ENCODE measurements at places on chromosomes 2 and 18.

- no peak for DNase-seq
Measured at GRCh38 chr18:3150274-3150673, 69.5 kb downstream of the MYOM1 start.

GRCh38 chr2:104849101-104849500 lies 4.8 kb upstream of the POU3F3 start:
- DNase-seq: no peak

DNA sequence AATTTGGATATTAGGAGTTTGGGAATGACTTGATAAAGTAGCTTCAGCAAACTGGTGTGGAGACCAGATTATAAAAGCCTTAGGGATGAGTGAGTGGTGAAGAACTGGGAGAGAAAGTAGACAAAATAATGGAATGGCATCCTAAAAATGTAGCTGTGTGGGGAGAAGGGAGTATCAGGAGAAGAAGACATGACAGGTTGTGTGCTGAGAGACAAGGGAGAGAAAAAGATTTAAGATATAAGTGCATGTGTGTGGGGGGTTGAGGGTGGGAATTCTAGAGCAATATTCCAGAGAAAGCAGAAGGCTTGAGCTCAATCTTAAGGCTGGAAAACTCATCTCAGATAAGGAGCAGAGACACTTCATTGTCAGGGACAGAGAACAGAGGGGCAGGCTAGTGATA lies 159.5 kb downstream of the HNMT start:
- no peak for DNase-seq

GRCh38 chr2:82155469-82155868 lies 1850.9 kb upstream of the LRRTM1 start:
- no peak for DNase-seq

- DNase-seq: no peak
Measured at GRCh38 chr2:215843579-215843978, 169.8 kb downstream of the MREG start.

DNA sequence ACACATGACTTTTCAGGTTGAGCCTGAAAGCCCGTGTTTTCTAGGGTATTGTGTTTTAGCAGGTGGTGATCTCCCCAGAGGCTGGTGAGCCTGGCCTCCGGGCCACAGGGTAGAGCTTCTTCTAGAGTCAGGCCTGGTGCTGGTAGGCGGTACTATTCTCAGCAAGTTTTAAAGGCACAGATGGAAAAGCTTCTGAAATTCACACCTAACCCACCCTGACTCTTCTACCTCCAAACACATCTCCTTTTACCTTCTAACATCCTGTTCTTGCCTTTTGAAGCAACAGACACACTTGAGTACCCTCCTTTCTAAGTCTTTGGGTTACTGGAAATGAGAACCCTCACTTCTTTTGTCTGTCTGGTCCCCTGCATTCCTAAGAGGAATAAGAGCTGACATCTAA lies 191.1 kb downstream of the SETBP1 start:
- no peak for DNase-seq

DNA sequence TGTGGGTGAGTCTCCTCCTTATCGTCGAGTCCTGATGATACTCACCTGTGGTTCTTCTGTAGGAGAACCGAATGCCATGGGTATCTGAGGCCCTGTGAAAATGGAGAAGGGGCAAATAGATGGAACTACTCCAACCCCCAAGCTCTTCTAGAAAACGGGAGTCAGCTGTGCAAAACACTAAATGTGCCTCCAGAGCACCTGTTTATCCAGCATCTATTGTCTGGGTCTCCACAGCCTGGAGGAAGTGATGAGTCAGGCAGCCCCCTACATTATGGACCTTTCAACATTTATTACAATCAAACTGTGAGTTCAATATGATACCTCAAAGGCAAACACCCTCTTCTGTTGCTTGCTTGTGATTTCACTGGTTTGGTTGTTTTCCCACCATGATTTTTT lies 9.8 kb upstream of the LRRFIP1 start:
- DNase-seq: no peak

- no peak for DNase-seq
Measured at GRCh38 chr18:79402977-79403722, 7.4 kb downstream of the NFATC1 start.

- no peak for DNase-seq
Measured at GRCh38 chr2:32136097-32136496, 29.6 kb upstream of the SLC30A6 start.

DNA sequence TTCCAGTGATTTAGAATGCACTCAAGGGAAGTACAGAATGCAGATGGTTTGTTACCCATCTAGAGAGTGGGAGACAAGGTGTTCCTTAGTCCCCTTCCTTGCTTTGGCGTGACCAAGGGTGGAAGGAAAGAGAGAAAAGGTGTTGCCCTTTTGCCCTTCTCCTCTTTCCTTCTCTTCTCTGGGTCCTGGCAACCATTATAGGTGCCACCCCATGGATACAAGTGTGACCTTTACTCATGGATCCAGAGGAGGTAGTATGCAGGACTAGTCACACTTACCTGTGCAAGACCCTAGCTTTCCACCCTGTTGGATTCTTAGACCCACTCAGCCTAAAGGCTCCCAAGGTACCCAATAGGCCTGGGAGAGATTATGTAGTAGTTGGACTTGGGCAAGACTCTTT lies 11.6 kb upstream of the RBFA start:
- DNase-seq: no peak

DNA sequence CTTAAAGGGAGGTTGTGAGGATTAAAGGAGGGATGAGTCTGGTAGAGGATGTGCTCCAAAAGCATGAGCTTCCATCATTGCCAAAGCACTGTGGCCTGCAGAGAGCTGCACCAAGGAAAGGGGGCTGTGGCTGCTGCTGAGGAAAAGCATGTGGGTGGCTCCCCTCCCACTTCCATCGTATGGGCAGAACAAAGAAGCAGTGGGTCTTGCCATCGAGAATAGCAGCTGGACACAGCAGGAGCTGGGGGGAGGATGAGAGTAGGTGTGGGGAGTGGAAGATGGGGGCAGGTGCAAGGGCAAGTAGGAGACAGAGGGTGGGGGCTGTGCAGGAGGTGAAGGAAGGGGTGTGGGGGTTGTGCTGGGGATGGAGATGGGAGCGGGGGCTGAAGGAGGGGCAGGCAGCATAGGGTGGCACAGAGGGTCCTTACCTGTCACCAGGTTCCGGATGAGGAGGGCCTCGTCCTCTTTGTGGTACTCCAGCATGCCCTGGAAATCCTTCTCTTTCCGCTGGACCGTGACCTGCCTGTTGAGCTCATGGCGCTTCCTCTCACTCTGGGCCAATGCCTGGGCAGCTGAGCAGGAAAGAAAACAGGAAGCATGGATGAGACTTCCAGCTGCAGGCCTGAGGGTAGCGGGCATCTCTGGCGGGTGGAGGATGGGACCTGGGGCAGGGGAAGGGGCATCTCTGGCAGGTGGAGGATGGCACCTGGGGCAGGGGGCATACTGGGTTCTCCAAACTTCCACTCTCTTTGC lies 33.6 kb upstream of the ACAA2 start:
- DNase-seq: no peak

DNA sequence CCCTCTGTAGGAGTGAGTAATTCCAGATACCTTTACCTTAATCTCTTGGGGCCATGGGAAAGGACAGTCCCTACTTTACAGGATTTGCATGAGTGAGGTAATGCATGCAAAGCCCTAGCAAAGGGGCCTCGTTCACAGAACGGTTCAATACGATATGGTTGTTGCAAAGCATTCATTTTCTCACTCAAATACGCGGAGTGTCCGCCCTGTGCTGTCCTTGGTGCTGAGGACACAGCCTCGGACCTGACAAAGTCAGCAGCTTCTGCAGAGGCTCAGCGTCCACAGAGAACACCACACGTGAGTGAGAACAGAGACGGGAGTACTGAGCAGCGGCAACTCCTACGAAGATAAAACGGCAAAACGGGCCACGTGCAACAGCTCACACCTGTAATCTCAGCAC lies 125.7 kb downstream of the EIPR1 start:
- no peak for DNase-seq

DNA sequence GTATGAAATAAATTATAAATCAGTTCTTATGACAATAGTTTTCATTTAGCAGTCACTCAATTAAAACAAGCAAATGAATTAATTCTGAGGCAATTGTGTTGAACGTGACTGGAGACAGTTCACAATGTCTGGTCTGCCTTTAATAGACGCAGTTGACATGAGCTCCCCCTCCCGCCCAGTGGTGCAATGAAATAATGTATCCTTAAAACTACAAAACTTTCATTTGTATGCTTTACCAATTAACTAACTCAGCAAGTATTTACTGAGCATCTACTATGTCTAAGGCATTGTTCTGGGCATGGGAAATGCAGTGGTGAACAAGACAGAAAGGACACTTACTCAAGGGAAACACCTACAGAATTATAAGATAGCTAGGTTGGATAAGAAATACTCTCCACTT lies 3.5 kb upstream of the DSC2 start:
- no peak for DNase-seq

- no peak for DNase-seq
Measured at GRCh38 chr2:99278793-99279291, 22.2 kb downstream of the LYG1 start.

DNA sequence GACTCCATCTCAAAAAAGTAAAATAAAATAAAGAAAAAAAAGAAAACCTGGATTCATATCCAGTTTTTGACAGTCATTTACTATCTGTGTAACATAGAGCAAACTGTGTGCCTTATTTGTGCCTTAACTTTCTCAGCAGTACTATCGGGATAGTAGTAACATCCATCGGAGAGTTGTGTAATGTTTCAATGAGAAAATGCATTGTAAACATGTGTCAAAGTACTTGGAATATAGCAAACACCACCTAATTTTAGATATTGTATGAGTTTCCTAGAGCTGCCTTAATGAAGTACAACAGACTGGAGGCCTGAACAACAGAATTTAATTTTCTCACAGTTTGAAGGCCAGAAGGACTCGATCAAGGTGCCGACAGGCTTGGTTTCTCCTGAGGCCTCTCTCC lies 81.3 kb upstream of the CDC42EP3 start:
- DNase-seq: no peak

DNA sequence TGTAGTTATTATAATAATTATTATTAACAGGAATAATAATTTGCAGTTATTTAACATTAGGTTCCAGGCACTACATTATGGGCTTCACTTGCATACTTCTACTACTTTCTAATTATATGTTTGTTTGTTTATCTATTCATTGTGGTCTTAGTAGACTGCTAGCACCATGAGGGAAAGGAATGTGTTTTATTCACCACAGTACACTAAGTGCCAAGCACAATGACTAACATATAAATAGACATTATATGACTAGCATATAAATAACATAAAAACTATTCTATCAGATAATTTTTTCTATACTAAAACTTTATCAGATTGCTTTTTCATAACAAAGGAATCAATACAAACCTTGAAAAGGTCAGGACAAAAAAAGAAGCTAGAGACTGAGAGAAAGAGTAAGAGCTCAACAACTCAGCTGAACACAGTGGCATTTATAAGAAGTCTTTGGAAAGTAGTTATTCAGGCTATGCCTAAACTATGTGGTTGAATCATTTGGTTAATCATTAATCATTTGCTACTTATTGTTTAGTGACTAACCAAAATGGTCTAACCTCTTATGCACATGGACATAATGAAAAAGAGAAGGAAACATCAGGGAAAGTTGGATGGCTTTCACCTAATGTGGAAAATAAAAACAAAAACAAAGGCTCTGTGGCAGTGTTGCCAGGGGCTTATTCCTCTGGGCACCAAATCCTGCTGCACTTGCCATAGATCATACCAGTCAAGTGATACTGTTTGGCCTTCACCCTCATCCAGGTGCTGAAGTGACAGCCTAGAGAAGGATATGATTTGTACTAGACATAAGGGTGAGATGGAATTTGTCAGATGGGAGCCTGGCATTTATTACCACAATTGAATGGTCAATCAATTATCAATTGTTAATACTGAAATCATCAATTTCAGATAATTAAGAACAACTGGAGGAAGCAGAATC lies 174.9 kb downstream of the ETAA1 start:
- no peak for DNase-seq

DNA sequence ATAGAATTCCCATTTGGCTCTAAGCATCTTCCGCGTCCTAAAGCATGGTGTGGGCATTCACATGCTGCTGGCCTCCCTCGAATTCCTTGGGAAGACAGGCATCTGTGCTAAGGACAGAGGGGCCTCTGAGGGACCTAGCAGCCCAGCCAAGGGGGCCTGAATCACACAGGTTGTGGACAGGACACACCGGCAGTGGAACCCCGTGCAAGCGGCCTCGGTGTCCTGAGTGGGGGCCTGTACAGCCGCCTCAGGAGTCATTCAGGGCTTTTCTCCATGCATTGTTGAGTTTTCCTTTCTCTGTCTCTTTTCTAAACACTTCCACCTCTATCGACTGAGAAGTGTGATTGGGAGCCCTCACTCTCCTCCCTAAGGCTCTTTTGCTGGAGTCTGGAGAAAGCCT lies 44.3 kb upstream of the SMIM21 start:
- no peak for DNase-seq

- no peak for DNase-seq
Measured at GRCh38 chr2:219957820-219958219, 330.4 kb downstream of the SLC4A3 start.

DNA sequence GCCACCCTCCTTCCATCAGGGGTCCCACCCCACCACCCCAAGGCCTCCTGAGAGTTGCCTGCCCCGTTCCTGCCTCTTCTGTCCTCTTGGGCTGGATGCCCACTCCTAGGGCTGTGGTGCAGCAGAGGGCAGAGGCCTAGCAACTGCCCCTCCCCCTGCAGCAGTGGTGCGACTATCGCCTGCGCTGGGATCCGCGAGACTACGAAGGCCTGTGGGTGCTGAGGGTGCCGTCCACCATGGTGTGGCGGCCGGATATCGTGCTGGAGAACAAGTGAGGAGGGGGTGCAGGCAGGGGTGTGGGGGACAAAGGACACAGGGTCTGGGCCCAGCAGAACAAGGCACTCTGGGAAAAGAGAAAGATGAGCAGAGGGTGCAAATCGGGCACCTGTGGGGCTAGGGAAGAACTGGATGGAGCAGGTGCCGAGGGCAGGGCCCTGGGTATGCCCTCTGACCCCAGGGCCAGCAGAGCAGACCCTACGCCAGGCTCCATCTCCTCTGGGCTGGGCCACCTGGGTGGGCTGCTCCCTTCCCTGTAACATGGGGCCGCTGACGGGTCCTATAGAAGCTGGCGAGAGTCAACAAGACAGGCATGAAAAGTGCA lies 1.0 kb downstream of the CHRNG start:
- no peak for DNase-seq

GRCh38 chr2:219335373-219335786 lies 2.8 kb upstream of the RESP18 start:
- no peak for DNase-seq

- DNase-seq: no peak
Measured at GRCh38 chr2:98835831-98836385, 100.1 kb downstream of the CRACDL start.

- DNase-seq: no peak
Measured at GRCh38 chr2:119482481-119483394, 41.5 kb downstream of the SCTR start.

- DNase-seq: no peak
Measured at GRCh38 chr2:232505856-232506255, 14.3 kb upstream of the PRSS56 start.

DNA sequence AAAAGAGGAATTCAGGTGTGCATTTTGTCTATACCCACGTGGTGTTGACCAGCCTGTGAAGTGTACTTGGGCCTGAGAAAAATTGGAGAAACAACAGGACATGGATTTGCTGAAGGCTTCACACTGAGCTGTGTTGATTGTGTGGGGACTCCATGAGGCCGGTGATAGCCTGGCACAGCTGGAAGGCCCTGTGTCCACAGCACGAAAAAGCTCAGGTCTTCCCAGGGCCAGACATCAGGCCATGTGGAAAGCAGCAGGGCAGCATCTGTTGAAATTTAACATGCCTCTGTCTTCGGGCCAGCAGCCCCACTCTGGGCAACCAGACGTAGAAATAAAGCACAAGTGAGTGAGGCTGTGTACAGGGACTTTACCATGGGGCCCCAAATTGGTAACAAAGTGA lies 84.1 kb downstream of the HS6ST1 start:
- DNase-seq: no peak
